NCI-H446 (cell line): ENCODE measurements at places on chromosomes 6 and 20.

GRCh38 chr6:111096246-111096645 lies 8.9 kb downstream of the SLC16A10 start:
- no peak for DNase-seq

DNA sequence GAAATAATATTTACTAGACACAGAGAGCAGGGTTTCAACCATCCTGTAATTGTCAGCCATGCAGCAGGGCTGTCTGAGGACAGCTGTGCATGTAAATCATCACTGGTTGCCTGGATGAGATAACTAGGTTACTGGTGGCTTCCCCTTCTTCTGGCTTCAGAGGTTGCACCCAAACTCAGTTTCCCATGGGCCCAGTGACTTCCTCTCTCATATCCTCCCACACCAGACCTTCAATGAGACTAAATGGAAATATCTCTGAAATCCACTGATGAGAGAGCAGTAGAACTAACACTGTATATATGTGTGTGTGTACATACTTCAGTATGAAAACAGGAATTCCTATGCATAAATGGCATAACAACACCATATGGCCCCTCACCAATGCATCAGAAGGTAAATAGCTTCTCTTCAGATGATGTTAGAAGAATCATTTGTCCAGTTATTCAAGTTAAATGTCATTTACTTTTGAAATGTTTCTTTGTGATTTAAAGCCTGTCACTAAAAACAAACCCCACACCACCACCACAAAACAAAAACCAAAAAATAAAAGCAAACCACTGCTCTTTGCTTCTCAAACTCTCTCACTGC lies 51.0 kb upstream of the IL20RA start:
- DNase-seq = no peak

DNA sequence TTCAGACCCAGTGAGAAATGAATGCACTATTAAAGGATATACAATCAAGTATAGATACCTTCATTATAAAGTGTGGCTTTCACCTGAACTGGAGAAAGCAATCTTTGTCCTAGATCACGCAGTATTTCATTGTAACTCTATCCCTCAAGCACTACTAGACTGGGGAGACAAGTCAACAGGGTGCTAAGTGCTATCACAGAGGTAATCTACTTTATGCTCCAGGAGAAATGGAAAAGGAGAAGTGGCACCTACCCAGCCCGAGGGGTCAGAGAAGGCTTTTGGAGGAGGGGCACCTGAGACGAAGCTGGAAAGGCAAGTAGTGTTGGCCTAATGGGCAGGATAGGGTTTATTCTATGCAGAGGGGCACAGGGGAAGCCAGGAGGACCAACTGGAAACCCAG lies 17.1 kb downstream of the ZHX3 start:
- no peak for DNase-seq

DNA sequence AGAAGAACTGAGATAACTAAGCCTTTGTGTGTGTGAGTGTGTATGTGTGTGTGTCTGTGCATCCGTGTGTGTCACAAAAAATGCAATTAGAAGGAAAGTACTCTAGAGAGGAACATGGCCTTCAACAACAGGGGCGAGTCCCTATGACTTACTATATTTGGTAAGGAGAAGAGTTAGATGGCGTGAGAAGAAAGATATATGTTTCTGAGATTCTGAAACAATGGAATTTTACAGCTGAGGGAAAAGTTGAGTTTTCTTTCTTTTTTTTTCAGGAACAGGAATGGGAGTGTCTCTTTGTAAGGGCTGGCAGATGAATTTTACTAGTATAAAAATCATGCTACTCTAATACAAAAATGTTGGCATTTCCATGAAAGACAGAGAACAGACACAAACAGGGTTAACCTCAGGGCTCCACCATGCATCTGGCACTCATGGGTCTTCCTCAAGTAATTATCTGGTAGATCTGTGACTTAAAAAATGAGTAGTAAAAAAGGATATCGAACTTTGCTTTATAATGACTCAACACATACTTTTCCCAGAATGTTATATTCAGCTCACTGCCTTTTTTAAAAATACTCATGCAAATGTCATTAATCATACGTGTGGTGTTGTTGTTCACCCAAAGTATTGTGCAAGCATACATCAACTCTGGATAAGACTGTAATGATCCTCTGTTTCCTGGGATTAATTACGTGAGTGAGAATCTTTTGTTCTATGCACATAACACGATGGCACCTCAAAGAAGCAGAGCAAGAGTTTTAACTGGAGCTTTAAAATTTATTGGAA lies 12.8 kb upstream of the SASH1 start:
- DNase-seq = no peak

DNA sequence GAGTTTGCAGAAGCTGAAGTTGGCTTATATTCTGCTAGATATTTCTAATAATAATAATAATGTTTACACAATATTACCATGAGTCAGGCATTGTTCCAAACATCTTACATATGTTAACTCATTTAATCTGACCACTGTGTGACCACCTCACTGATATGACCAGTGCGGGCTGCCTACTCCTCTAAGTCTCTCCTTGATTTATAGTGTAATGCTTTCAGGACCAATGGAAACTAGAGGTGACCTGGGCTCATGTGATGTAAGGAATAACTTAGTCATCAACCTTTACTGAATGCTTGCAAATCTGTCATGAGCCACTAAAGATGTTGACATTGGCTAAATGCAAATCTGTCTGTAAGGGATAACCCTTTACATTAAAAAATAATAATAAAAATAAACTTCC lies 51.1 kb upstream of the GPR6 start:
- DNase-seq = no peak

DNA sequence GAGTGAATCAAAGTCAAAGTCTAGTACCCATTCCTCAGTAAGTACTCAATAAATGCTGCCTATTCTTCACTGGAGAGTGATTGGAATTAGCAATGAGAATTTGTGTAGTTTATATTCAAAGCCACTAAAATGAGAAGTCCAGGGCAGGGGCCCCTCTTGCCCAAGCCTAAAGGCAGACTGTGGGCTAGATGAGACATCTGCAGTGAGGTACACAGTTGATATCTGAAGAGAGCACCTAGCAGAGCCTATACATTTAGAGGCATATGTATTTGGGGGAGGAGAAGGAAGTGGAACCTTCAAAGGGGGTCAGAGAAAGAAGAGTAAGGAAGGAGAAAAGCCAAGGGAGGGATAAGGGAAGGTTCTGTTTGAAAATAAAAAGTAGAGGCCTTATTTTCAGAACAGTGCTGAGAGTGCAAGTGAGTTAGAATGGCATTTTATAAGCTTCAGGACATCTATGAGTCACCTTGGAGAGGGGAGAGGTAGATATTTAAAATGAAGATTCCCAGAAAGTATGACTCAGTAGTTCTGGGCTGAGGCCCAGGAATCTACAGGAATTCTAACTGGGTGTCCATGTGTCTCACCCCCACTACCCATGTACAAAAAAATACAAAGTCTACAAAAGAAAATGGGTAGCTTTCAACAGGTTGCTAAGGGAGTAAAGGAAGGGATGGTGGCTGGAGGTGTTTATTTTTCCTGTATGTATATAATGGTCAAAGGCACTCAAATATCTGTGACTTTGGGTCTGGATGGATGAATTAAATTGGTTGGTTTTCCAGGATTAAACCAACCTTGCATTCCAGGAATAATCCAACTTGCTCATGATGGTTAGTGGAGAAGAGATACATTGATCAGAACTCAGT lies 135.1 kb downstream of the ZFP64 start:
- no peak for DNase-seq

DNA sequence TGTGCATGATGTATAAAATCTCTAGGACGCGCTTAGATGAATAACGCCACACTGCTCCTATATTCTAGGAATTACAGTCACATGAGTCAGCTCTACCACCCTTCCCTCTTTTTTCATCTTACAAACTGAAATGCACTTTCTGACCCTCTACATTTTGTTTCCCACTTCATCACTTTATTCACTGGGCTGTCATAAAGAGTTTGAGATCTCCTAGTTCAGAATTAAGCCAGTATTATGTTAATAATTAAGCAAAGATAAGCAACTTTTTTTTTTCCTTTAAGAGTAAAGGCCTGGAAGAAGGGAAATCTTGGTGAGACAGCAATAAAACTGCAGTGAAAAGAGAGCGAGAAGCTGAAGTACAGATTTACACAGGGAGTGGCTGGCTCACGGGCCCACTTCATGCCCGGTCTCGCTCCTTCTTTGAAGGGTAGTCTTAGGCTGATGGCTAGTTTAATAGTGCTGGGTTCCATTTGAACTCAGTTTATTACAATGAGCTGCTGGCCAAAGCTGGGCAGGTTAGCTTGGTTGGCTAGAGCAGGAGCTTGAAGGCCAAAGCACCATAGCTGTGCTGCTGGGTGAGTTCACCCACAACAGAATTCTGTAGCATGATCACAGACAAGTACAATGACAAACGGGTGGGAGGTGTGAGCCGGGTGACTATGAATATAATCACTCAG lies 110.6 kb downstream of the MAP7 start:
- no peak for DNase-seq

GRCh38 chr6:47041741-47042140 lies 391 bp downstream of the ADGRF1 start:
- DNase-seq = no peak

GRCh38 chr6:14423330-14423729 lies 305.8 kb downstream of the CD83 start:
- DNase-seq = no peak
